ENCODE measurements at places on chromosomes 3 and 15.
A peak's percentile ranks its signal among the peaks of the same experiment; 100 is the strongest.

- H3K27me3 ChIP-seq: peaks cover 3% of the 10 kb centered on the region
- H3K27ac ChIP-seq: no peak overlapping the region
- peaks cover under 1% of the 10 kb centered on the region for H3K36me3 ChIP-seq
- H3K4me3 ChIP-seq: no peak overlapping the region
- H3K4me1 ChIP-seq: no peaks in the 10 kb centered on the region
- no peak for DNase-seq
Measured at GRCh38 chr3:193095366-193095765, 145.7 kb upstream of the PLAAT1 start.

- H3K27me3 ChIP-seq: peaks cover 15% of the 10 kb centered on the region
- DNase-seq: no peak
- no peaks in the 10 kb centered on the region for H3K36me3 ChIP-seq
- H3K27ac ChIP-seq: no peak overlapping the region
Measured at GRCh38 chr3:115859002-115859807, 235.9 kb downstream of the GAP43 start.

DNA sequence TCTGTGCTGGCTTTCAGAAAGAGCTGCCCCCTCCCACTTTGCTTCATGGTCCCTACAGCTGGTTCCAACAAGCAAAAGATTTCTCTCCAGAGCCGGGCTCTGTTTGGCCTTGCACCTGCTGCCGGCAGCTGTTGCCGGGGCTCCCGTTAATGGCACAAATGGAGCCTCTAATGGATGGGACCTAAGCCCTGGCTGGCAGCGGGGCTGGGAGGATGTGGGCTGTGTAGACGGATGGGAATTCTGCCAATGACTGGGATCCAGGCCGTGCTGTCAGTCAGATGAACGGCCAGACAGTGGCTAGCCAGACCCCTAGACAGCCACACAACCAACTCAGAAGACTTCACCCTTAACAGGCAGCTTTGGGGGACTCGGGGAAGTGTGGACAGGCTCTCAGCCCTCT is 88.0 kb downstream of the RPLP1 start:
- DNase-seq: no peak
- H3K27me3 ChIP-seq: peaks cover 14% of the 10 kb centered on the region
- no peak overlapping the region for H3K27ac ChIP-seq
- no peaks in the 10 kb centered on the region for H3K36me3 ChIP-seq

GRCh38 chr3:53153980-53154379 is 7.0 kb upstream of the PRKCD start:
- H3K36me3 ChIP-seq: no peaks in the 10 kb centered on the region
- no peak overlapping the region for H3K4me3 ChIP-seq
- peaks cover 10% of the 10 kb centered on the region for H3K4me1 ChIP-seq

DNA sequence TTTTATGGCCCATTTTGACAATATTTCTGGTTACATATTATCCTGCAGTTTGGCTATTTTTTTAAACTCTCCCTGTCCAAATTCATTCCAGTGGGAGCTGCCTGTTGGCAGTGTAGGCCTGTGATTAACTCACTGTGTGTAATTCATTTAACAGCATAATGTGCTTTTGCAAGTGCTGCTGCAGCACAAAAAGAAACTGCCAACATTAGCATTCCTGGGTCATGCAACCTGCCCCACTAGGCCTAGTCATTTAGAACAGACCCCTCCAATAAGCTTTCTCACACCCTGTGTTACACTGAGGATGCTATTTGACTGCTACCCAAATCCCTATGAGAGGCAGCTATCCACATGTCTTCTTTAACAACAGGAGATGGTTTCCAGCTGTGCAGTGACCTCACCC is 251.2 kb upstream of the UBE2E2 start:
- DNase-seq: no peak
- no peaks in the 10 kb centered on the region for H3K27me3 ChIP-seq
- H3K4me1 ChIP-seq: no peaks in the 10 kb centered on the region
- H3K27ac ChIP-seq: no peak overlapping the region
- H3K4me3 ChIP-seq: no peak overlapping the region

- H3K27me3 ChIP-seq: no peaks in the 10 kb centered on the region
- H3K27ac ChIP-seq: no peak overlapping the region
- H3K36me3 ChIP-seq: no peaks in the 10 kb centered on the region
- no peak for DNase-seq
- peaks cover 6% of the 10 kb centered on the region for H3K4me1 ChIP-seq
Measured at GRCh38 chr3:10162185-10162584, 2.5 kb upstream of the IRAK2 start.

DNA sequence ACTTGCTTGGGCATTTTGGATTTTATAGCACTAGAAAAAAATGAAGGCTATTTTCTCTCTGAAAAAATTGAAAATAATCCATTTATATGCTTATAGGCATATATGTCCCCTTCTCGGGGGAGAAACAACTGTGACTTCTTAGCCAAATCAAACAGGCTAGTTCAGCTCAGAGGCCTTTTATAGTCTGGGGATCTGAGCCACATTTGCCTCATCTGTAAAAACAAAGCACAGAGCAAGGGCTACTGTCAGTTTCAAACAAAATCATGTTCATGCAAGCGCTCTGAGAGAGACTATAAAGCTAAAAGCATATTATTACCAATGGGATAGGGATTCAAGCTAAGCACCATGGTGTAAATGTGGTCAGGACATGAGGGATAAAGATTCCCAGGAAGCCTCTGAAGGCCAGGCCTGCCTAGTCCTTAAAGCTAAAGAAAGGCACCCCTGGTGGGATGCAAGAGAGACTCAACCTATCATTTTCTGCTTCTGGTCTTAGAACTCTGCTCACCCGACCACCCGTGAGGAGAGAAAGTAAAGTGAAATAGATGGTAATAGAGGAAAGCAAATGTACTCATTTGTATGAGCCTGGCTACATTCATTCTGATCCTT is 51.0 kb upstream of the IL12A start:
- no peak for DNase-seq
- H3K27ac ChIP-seq: no peak overlapping the region
- no peaks in the 10 kb centered on the region for H3K4me1 ChIP-seq
- H3K36me3 ChIP-seq: peaks cover 10% of the 10 kb centered on the region

DNA sequence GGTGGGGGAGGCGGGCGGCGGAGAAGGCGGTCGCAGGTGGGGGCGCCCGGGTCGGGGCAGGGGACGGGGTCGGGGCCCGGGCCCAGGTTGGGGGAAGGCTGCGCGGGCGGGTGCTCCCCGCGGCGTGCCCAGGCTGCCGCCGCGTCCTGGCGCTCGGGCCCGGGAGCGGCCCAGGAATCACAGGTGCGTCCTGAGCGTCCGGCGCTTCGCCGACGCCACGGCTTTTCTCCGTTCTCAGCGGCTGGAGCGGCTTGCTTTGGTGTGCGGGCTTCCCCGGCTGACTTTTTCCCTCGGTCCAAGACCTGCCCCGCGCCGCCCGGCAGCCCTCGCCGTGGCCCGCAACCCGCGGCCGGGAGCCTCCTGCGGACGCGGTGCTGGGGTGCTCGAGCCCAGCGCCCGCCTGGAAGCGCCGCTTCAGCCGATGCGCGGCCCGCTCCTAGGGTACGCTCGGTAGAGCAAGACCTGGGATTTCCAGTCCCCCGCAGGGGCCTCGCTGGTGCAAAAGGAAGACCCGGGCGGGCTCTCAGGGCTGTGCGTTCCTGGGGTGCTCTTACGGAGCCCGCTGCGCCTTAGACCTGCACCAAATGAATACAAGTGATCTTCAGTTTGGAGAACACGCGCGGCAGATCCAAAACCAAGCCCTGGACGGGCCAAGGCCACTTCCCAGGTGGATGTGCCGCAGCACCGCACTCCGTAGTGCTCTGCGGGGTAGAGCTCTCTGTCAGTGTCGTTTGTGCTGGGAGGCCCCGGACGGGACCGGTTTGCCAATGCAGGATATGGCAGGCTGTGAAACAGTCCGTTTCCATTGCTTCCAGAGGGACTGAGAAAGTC is 639 bp downstream of the NIPA1 start:
- H3K27me3 ChIP-seq: no peaks in the 10 kb centered on the region
- peak overlapping the region; percentile 86 for H3K4me3 ChIP-seq
- peaks cover 26% of the 10 kb centered on the region for H3K4me1 ChIP-seq
- DNase-seq: peak; percentile 25
- H3K36me3 ChIP-seq: peaks cover 4% of the 10 kb centered on the region

GRCh38 chr15:93997071-93997658 is 234.2 kb upstream of the MCTP2 start:
- no peaks in the 10 kb centered on the region for H3K36me3 ChIP-seq
- no peak for DNase-seq
- no peaks in the 10 kb centered on the region for H3K4me1 ChIP-seq
- H3K4me3 ChIP-seq: no peak overlapping the region

DNA sequence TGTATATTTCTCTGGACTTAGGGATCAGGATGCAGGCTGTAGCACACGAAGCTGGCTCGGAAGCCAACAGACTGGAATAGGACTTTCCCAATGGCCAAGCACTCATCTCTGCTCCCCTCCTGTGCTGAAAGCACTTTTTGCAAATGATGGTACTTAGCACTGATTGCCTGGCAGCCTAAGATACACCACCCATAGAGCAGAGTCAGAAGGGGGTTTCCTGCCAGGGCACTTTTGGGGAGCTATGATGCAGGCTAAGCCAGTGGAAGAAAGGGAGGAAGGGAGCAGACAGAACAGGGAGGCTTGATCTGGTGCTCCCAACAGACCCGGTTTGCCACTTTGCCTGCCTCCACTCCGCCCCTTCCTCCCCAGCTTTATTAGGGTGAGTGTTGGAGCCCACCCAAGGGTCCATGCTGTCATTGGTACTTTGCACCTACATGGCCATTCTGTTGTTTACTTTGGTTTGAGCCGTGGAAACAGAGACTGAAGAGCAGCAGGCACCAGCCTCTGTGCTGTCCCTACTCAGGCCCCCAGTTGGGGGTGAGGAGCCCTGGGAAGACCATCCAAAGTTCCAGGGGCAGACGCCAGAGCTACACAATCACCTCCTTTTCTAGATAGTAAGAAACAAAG is 15.9 kb downstream of the BSN start:
- no peak overlapping the region for H3K4me3 ChIP-seq
- H3K4me1 ChIP-seq: no peaks in the 10 kb centered on the region
- no peak for DNase-seq
- no peak overlapping the region for H3K27ac ChIP-seq

DNA sequence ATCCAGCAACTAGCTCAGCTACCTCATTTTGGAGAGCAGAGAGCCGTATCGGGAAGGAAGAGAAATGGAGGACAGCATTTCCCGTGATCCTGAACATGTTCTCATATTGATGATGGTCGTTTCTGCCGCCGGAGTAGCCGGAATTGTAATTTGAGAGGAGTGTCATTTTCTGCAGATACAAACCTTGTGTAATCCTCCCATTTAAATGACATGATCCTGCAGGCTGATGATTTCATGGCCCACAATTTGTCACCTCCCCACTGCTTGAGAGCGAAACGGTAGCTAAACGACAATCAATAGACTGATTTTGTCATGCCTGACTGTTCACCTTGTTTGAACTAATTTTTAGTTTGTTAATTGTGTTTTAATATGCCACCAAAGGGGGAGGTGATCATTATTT is 126.5 kb upstream of the CNTN6 start:
- DNase-seq: no peak
- no peaks in the 10 kb centered on the region for H3K4me1 ChIP-seq

Data from memory B cell (primary cell).